ENCODE measurements at places on chromosomes 6 and 20. TPM values are rescaled to one million over a fixed set of nuclear protein-coding genes. Genes with fewer than 3 reads are reported as not detected.
A peak's percentile ranks its signal among the peaks of the same experiment; 100 is the strongest.

Gene MYB
- 20.9 TPM for total RNA-seq

Gene SMLR1
- total RNA-seq, result not detected

- no peak overlapping the region for H3K27ac ChIP-seq
- H3K36me3 ChIP-seq, result no peaks in the 10 kb centered on the region
- no peaks in the 10 kb centered on the region for H3K27me3 ChIP-seq
- DNase-seq, result no peak
- H3K4me1 ChIP-seq, result peaks cover 10% of the 10 kb centered on the region
Measured at GRCh38 chr6:41584205-41584604, 38.0 kb downstream of the FOXP4 start.

GRCh38 chr6:36525346-36525745 is 21.9 kb downstream of the STK38 start:
- peaks cover 45% of the 10 kb centered on the region for H3K4me1 ChIP-seq
- H3K4me3 ChIP-seq, result no peak overlapping the region
- no peaks in the 10 kb centered on the region for H3K27me3 ChIP-seq
- no peak for DNase-seq

GRCh38 chr20:17969278-17969883 is 563 bp downstream of the MGME1 start:
- no peaks in the 10 kb centered on the region for H3K27me3 ChIP-seq
- no peaks in the 10 kb centered on the region for H3K36me3 ChIP-seq
- DNase-seq, result no peak
- peak overlapping the region; percentile 91 for H3K4me3 ChIP-seq
- H3K4me1 ChIP-seq, result peaks cover 29% of the 10 kb centered on the region

- DNase-seq, result no peak
- H3K27me3 ChIP-seq, result no peaks in the 10 kb centered on the region
- H3K36me3 ChIP-seq, result peaks cover 11% of the 10 kb centered on the region
Measured at GRCh38 chr6:14259594-14260152, 142.1 kb downstream of the CD83 start.

DNA sequence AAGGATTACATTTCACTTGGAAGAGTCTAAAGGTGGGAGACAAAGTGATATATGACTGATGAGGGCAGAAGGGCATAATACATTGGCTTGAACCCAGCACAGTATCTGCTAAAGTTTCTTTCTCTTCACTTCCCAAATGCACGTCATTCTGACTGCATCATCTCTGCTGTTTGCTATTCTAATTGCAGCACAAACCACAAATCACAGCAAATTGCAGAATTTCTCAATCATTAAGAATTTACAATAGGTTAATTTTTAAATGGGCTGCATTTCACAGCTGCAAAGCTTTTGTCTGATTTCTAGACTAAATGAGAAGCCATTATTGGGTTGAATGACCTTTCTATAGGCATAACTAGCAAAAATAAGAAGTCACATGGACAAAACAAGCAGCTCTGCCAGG is 337.0 kb downstream of the RNGTT start:
- DNase-seq, result no peak
- no peak overlapping the region for H3K4me3 ChIP-seq
- H3K27me3 ChIP-seq, result no peaks in the 10 kb centered on the region
- H3K36me3 ChIP-seq, result peaks cover 14% of the 10 kb centered on the region

- peaks cover 4% of the 10 kb centered on the region for H3K27me3 ChIP-seq
- no peak overlapping the region for H3K27ac ChIP-seq
- H3K4me3 ChIP-seq, result no peak overlapping the region
- no peaks in the 10 kb centered on the region for H3K36me3 ChIP-seq
Measured at GRCh38 chr6:81838031-81838430, 85.5 kb upstream of the TENT5A start.

DNA sequence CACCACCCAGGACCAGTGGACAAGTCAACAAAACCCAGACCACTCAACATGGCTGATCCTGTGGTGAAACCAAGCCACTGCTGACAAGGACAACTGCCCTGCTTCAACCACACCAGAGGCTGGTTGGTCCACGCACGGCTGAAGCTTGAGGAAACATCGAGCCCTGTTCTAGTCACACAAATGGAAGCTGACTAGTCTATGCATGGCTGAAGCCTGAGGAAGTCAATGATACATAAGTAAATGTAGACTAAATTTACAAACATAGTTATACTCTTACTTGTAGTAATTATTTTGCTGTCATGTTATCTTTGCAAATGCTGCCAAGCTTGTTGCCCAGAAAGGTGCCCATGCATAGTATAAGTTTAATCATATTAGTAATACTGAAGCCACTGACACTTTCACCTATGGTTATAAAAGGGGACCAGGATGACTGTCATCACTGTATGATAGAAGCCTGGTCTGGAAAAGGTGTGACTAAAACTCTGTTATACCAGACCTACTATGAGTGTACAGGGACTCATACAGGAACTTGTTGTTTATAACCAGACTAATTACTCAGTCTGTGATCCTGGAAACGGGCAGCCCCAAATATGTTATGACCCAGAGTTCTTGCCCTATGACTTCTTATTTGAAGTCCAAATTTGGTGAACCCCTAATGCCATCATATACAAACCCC is 5.6 kb downstream of the IL22RA2 start:
- peaks cover 22% of the 10 kb centered on the region for H3K4me1 ChIP-seq
- DNase-seq, result no peak
- peaks cover 2% of the 10 kb centered on the region for H3K27me3 ChIP-seq

DNA sequence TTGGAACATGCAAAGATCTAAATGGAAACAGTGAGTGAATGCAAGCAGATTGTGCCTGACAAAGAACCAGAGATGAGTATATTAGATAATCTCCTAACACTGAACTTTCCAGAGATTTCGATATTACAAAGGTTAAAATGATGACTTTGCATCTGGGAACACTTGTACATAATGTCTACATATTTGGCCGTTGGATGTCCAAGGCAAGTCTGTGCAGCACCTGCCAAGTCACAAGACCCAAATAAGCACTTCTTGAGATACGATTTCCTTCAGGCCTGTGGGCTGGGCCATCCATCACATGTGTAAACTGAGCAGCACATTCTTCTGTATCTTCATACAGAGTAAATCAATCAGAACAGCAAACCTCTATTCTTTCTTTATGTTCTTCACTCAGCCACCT is 32.5 kb upstream of the SMLR1 start:
- no peaks in the 10 kb centered on the region for H3K27me3 ChIP-seq
- H3K4me3 ChIP-seq, result no peak overlapping the region
- no peak overlapping the region for H3K27ac ChIP-seq
- DNase-seq, result no peak
- no peaks in the 10 kb centered on the region for H3K4me1 ChIP-seq

- H3K36me3 ChIP-seq, result no peaks in the 10 kb centered on the region
- peaks cover 55% of the 10 kb centered on the region for H3K27me3 ChIP-seq
- no peak for DNase-seq
- no peak overlapping the region for H3K4me3 ChIP-seq
- peaks cover under 1% of the 10 kb centered on the region for H3K4me1 ChIP-seq
Measured at GRCh38 chr20:49563015-49563980, 4.6 kb downstream of the PTGIS start.

DNA sequence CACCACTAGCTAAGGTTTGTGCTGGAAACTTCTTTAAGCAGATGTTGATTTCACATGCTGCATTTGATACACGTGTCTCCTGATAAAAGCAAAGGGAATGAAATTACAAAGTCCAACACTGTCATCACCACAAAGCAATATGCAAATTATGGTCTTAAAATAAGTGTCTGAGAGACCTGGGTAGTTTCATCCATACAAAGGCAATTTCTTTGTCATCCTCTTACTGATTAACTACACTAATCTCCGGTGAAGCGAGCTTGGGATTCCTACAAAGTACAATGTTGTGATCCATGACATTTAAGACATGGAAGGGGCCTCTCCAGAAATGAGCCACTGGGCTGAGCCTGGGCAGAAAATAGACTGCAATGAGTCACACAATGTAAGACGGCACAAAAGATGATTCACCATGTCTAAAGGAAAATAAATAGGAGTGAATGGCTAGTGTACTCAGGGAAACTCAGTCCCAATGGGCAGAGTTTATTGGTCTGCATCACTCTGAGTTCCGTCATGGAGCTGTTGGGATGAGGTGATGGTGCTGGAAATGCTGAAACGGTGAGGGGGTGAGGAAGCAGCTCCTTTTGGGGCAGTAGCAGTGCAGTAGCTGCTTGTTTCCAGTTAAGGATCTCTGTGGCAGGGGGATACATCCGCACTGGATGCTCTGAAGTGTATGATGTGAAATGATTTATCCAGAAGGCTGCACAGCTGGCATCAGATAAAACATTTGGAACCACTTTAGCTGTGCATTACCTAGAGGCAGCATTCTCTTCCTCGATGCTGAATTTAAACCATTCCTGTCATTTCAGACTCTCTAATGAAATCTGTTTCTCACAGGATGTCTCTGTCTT is 103.3 kb downstream of the IBTK start:
- DNase-seq, result no peak
- H3K4me1 ChIP-seq, result no peaks in the 10 kb centered on the region
- no peaks in the 10 kb centered on the region for H3K36me3 ChIP-seq
- H3K27me3 ChIP-seq, result no peaks in the 10 kb centered on the region
- H3K27ac ChIP-seq, result no peak overlapping the region
- no peak overlapping the region for H3K4me3 ChIP-seq

DNA sequence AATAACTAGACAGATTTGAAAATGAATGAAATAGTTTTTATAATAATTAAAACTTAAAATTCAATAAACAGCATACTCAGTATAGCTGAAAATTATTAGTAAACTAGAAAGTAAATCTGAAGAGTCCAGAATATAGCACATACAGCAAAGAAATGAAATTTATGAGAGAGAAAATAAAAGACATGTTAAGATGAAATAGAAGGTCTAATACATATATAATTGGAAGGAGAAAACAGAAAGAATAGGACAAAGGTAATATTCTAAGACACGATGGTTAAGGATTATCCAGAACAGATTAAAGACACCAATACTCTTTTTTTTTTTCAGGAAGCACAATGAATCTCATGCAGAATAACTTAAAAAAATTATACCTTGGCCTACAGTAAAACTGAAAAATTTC is 69.0 kb downstream of the SESN1 start:
- no peak overlapping the region for H3K27ac ChIP-seq
- H3K4me3 ChIP-seq, result peak overlapping the region; percentile 0
- no peaks in the 10 kb centered on the region for H3K27me3 ChIP-seq

DNA sequence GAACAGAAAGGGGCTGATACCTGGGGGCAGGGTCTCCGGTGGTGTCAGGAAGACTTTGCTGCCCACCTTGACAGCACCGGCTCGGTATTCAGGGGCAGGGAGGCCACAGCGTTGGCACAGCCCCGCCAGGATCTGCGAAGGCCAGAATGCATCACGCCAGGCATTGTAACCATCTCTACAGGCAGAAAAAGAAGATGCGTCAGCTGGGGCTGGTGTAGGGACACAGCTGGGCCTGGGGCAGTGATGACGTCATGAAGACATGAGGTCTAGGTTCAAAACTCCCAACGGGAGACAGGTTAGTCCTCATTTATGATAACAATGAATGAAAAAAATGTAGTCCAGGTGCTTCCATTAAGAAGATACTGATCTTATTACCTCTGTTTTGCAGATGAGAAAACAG is 22.0 kb downstream of the ERGIC3 start:
- no peak overlapping the region for H3K4me3 ChIP-seq
- H3K27ac ChIP-seq, result no peak overlapping the region
- no peak for DNase-seq
- peaks cover 6% of the 10 kb centered on the region for H3K4me1 ChIP-seq
- peaks cover 1% of the 10 kb centered on the region for H3K27me3 ChIP-seq

GRCh38 chr6:167650730-167651317 is 175.9 kb upstream of the AFDN start:
- no peak for DNase-seq
- H3K4me1 ChIP-seq, result peaks cover under 1% of the 10 kb centered on the region
- H3K36me3 ChIP-seq, result no peaks in the 10 kb centered on the region
- H3K27ac ChIP-seq, result no peak overlapping the region

GRCh38 chr20:24210356-24210755 is 221.8 kb upstream of the GGTLC1 start:
- H3K36me3 ChIP-seq, result no peaks in the 10 kb centered on the region
- DNase-seq, result no peak
- peaks cover 34% of the 10 kb centered on the region for H3K27me3 ChIP-seq
- H3K4me3 ChIP-seq, result no peak overlapping the region

- no peaks in the 10 kb centered on the region for H3K27me3 ChIP-seq
- H3K27ac ChIP-seq, result no peak overlapping the region
- DNase-seq, result no peak
- H3K4me3 ChIP-seq, result no peak overlapping the region
- no peaks in the 10 kb centered on the region for H3K36me3 ChIP-seq
Measured at GRCh38 chr20:11438412-11438811, 479.3 kb upstream of the BTBD3 start.

- DNase-seq, result peak; percentile 10
- no peak overlapping the region for H3K4me3 ChIP-seq
- no peak overlapping the region for H3K27ac ChIP-seq
- no peaks in the 10 kb centered on the region for H3K36me3 ChIP-seq
- H3K4me1 ChIP-seq, result peaks cover 6% of the 10 kb centered on the region
Measured at GRCh38 chr20:23337312-23337711, 13.3 kb upstream of the NXT1 start.

GRCh38 chr6:145332011-145332410 is 403.3 kb downstream of the EPM2A start:
- no peak for DNase-seq
- H3K4me3 ChIP-seq, result no peak overlapping the region
- no peaks in the 10 kb centered on the region for H3K27me3 ChIP-seq
- no peak overlapping the region for H3K27ac ChIP-seq
- no peaks in the 10 kb centered on the region for H3K4me1 ChIP-seq
- H3K36me3 ChIP-seq, result no peaks in the 10 kb centered on the region

All from naive thymus-derived CD8-positive, alpha-beta T cell (primary cell).